DMS53 (cell line): ENCODE measurements at places on chromosomes 16 and 17.

- DNase-seq, result no peak
These were observed 3.9 kb downstream of the PDK2 start for GRCh38 chr17:50099003-50099402.

- no peak for DNase-seq
These were observed 195.3 kb upstream of the AXIN2 start for GRCh38 chr17:65756760-65757159.

GRCh38 chr16:84907575-84907974 lies 87.8 kb downstream of the CRISPLD2 start:
- no peak for DNase-seq

DNA sequence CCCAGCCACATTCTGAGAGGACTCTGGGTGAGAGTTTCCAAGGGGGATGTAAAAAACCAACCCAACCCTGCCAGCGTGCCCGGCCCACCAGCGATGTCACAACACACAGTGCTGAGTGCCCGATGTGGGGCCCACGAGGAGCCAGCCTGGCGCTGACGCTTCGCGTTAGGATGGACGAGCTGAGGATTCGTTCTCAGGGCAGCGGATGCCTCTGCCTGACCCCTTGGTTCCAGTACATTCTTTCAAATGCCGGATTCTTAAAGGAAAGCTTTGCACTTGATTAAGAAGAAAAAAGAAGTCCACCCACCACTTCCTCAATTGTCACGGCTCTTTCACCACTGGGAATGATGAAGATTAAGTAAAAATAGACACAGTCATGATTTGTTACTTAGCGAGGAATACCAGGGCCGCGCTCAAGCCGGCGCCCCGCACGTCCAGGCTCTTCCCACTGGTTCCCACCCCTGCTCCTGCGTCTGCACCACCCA lies 79.4 kb downstream of the IRF8 start:
- no peak for DNase-seq

GRCh38 chr17:78127239-78127887 lies 1.2 kb downstream of the TMC6 start:
- DNase-seq, result peak; percentile 40

- peak; percentile 16 for DNase-seq
These were observed 11.2 kb downstream of the PIEZO1 start for GRCh38 chr16:88773812-88774291.

DNA sequence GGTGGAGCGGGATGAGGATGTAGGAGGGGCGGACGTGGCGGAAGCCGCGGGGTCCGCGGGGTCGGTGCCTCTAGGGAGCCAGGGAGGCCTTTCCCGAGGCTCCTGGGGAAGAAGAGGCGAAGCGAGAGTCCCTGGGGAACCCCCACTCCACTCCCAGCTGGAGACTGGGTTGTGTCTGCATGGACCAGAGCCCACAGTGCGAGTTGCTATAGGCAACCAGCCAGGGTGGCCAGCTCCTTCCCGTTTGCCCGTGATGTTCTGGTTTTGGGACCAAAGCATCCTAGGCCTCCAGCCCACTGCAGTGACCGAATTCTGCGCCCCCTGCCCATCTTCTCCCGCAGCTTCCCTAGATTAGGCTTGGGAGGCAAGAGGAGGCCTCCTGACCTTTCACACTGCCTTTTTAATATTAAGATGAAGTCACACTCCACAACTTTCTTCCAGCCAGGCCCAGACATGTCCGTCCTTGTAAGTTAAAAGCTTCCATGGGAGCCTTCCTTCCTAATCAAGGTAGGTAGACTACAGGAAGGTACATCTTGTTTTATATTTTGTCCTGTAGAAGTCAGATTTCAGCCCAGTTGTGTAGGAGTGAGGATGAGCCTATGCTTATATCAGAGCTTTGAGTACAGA lies 469 bp downstream of the AMZ2 start:
- peak; percentile 76 for DNase-seq

DNA sequence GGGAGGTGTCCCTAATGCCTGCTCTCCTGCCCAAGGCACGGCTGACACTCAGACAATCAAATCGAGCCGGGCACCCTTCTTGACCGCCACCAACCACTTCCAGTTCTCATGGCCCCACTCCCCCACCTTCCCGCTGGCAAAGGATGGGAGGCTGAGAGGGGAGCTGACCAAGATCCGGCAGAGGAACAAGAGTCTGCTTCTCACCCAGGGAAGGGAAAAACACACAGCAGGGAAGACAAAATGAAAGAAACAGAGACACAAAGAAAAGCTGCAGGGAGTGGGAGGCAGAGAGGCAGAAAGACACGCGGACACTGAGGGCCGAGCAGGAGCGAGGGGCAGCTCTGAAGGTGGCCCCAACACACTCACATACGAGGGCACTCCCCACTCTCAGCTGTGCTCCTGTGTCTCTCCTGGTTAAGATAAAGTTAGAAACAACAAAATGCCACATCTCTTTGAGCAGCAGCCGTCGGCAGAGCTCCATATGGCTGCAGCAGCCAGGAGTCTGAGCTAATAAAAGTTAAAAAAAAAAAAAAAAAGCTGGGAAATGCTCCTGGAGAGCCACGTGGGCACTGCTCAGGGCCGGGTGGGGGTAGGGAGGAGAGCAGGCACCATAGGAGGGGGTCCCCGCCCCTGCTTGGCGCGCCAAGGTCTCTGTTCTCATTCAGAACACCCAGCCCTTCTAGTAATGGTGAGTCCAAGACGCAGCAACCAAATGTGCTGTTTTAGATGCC lies 7.4 kb downstream of the LRRC75A start:
- DNase-seq, result no peak

GRCh38 chr16:17470908-17471718 lies at the start of gene XYLT1:
TSS of gene XYLT1 (minus strand) at chr16:17470960. CDS start at chr16:17470796, 164 bp downstream.
- DNase-seq, result peak; percentile 21

DNA sequence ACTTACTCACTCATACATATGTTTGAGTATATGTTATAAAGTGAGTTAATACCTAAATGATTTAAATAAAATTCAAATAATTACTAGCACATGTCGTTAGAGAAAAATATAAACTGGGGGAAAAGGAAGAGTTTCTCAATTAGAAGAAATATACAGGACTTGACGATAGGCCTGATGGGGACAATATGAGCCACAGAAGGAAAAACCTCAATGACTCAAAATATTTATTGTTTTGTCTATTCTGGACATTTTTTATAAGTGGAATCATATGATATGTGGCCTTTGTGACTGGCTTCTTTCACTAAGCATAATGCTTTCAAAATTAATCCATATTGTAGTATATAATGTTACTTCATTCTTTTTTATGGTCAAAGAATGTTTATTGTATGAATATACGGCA lies 339.2 kb upstream of the PMFBP1 start:
- no peak for DNase-seq

- DNase-seq, result no peak
These were observed 13.1 kb upstream of the CDC42EP4 start for GRCh38 chr17:73324711-73325526.

DNA sequence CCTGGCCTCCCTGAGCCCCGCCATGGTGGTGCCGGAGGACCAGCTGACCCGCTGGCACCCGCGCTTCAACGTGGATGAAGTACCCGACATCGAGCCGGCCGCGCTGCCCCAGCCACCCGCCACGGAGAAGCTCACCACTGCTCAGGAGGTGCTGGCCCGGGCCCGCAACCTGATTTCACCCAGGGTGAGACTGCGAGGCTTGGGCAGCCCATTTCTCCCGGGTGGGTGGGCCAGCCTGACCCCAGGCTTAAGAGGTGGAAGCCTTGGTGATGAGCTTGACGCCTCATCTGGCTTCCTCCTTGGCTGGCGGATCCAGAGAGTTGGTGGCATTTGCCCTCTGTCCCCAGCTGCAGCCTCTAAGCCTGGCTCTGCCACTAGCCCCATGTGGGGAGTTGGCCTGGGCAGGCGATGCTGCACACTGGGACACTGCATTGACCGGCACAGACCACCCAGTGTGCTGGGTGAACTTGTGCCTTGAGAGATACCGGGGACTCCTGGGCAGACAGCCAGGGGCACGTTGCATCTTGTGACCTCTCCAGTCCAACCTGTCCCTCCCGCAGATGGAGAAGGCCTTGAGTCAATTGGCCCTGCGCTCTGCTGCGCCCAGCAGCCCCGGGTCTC lies 3.0 kb downstream of the CDT1 start:
- DNase-seq, result no peak

- DNase-seq, result no peak
These were observed 27.6 kb upstream of the CAPN15 start for GRCh38 chr16:499924-500323.

GRCh38 chr17:30323262-30323894 lies 10.5 kb downstream of the TMIGD1 start:
- peak; percentile 80 for DNase-seq

- DNase-seq, result peak; percentile 92
These were observed 12.7 kb upstream of the STAC2 start for GRCh38 chr17:39238311-39238972.

- DNase-seq, result no peak
These were observed 24.7 kb downstream of the ZZEF1 start for GRCh38 chr17:4118015-4118743.

DNA sequence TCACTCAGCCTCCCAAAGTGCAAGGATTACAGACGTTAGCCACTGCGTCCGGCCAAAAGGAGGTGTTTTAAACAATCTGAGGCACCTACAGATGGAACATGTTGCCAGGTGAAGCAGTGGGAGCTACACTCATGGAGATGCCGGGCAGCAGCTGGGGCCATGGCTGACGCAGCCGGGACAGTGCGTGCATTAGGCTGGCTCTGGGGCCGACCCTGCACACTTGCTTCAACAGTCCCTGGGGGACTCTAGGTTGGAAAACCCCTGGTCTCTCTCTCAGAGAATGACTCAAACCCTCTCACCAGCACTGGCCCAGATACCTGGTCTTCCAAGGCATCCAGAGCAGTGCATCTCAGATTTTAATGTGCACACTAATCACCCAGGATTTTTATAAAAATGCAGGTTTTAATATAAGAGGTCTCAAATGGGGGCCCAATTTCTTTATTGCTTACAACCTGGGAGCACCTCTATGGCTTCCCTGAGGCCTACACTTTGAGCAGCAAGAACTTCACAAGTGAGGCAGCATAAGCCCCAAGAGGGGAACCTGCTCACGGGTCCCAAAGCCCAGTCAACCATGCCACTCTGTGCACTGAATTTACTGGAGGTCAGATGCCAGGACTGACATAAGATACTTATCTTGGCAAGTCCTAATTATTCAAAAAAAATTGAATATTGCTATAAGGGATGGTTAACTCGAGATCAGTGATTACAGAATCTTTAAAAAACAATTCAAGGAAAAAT lies 70.8 kb upstream of the TRAP1 start:
- DNase-seq, result no peak

GRCh38 chr16:30186782-30187555 lies 3.6 kb downstream of the CORO1A start:
- DNase-seq, result peak; percentile 77

DNA sequence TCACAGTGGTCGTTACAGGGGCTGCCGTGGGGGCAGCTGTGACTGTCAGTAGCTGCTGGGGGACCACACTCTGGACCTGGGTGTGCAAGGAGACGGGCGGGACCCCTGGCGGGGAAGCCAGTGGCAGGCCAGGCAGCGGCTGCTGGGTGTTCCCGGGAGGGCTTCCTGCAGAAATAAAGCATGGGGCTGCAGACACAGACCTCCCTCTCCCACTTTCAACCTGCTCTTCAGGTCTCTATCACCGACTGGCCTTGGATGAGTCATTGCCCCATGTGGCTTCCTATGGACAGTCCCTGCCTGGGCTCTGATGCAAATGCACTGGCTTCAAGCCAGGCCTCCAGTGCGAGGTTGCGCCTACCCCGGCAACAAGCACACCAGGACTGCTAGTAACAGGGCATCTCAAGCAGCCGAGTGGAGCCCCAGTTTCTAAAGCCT lies 17.2 kb downstream of the SREBF1 start:
- peak; percentile 93 for DNase-seq
